Activated CD4-positive, alpha-beta memory T cell treated with anti-CD3 and anti-CD28 coated beads for 36 hours (primary cell): ENCODE measurements at places on chromosomes 12 and 14. TPM values are rescaled to one million over a fixed set of nuclear protein-coding genes. Genes with fewer than 3 reads are reported as not detected.

Gene PLEKHD1
- 0.05 TPM for total RNA-seq

Gene SPIC
- not detected for total RNA-seq

Gene B3GNT4
- total RNA-seq: 3.6 TPM

GRCh38 chr14:54909817-54910558, 7.4 kb upstream of the GCH1 start:
- no peaks in the 10 kb centered on the region for H3K36me3 ChIP-seq
- no peak overlapping the region for H3K4me3 ChIP-seq
- no peak for DNase-seq
- H3K27ac ChIP-seq: no peak overlapping the region
- H3K4me1 ChIP-seq: peaks cover 14% of the 10 kb centered on the region

DNA sequence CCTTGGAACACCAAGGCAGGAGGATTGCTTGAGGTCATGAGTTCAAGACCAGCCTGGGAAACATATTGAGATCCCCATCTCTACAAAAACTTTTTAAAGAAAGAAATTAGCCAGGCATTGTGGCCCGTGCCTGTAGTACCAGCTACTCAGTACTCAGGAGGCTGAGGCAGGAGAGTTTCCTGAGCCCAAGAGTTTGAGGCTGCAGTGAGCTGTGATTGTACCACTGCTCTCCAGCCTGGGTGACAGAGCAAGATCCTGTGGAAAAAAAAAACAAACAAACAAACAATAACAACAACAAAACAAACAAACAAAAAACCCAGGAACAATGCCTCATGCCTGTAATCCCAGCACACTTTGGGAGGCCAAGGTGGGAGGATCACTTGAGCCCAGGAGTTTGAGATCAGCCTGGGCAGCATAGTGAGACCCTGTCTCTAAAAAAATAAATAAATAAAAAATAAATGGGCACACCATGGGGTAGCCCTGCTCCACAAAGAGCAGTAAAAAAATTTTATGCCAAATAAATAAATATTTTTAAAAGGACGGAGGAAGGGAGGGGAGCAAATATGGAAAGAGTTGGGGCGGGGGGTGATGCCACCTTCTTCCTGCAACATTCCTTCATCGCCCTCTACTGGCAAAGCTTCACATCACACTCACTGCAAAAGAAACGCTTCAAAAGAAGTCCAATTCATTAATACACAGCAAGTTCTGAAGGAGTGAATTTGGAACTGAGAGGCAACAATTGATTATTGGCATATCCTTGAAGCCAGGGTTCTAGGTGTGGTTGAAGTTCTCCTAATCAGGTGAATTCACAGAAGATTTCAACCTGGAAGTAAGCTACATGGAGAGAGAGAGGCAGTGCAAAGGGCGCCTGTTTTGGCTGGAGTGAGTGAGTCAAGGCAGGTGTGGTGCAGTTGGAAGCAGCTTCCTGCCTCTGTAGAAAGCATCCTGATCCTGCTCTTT, 8.8 kb upstream of the GNPTAB start:
- peak; percentile 74 for DNase-seq
- peaks cover 10% of the 10 kb centered on the region for H3K4me1 ChIP-seq
- no peak overlapping the region for H3K4me3 ChIP-seq
- no peaks in the 10 kb centered on the region for H3K36me3 ChIP-seq

Gene SERPINA9
- not detected for total RNA-seq

Gene CRIP1
- 397 TPM for total RNA-seq

DNA sequence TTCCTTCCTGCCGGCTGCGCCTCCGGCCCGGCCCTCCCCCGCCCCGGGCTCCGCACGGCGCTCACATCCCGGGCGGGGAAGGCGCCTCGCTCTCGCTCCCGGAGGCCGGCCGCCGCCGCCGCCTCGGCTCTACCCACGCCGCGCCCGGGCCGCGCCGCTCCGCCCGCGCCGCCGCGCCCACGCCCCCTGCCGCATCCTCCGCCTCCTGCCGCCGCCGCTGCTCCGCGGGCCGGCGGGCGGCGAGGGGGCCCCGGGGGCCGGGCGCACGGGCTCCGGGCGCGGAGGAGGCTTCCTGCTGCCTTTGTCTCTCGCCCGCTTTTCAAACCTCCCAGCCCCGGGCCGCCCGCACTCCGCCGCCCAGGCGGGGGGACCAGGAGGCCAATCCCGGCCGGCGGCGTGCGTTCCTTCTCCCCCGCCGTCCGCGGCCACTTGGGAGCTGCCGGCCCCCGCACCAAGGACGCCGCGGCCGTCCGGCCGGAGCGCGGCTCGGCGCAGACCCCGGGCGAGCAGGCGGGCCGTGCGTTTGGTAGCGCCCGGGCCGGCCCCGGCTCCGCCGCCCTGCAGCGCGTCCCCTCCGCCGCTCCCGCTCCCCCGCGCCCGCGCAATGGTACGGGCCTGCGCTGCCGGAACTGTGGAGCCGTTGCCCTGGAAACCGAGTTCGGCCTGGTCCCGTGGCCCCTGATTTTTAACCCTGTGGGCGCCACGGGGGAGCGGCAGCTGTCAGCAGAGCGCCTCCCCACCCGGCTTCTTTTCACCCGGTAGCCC, at the start of gene FBXL14:
Gene FBXL14, minus strand, starts transcription at position 321 of the 765 bp plus-strand sequence. CDS start 515 bp downstream, outside the sequence.
- H3K36me3 ChIP-seq: peaks cover 17% of the 10 kb centered on the region
- H3K4me1 ChIP-seq: peaks cover 31% of the 10 kb centered on the region
- H3K27ac ChIP-seq: peak within 1 kb of the TSS; percentile 91
- peak; percentile 91 for DNase-seq
- peak within 1 kb of the TSS; percentile 94 for H3K4me3 ChIP-seq
- H3K27me3 ChIP-seq: no peaks in the 10 kb centered on the region

GRCh38 chr12:125330645-125331341, 265.6 kb downstream of the AACS start:
- no peaks in the 10 kb centered on the region for H3K4me1 ChIP-seq
- no peak overlapping the region for H3K27ac ChIP-seq
- peaks cover 14% of the 10 kb centered on the region for H3K27me3 ChIP-seq
- no peak overlapping the region for H3K4me3 ChIP-seq

- H3K27ac ChIP-seq: no peak overlapping the region
- no peaks in the 10 kb centered on the region for H3K36me3 ChIP-seq
- DNase-seq: no peak
- H3K4me1 ChIP-seq: no peaks in the 10 kb centered on the region
- no peaks in the 10 kb centered on the region for H3K27me3 ChIP-seq
Observed at GRCh38 chr14:83071888-83072501, 1538.3 kb upstream of the SEL1L start.

- H3K36me3 ChIP-seq: no peaks in the 10 kb centered on the region
- H3K27ac ChIP-seq: no peak overlapping the region
- no peaks in the 10 kb centered on the region for H3K27me3 ChIP-seq
- H3K4me1 ChIP-seq: no peaks in the 10 kb centered on the region
Observed at GRCh38 chr12:20144341-20144740, 224.0 kb upstream of the PDE3A start.

DNA sequence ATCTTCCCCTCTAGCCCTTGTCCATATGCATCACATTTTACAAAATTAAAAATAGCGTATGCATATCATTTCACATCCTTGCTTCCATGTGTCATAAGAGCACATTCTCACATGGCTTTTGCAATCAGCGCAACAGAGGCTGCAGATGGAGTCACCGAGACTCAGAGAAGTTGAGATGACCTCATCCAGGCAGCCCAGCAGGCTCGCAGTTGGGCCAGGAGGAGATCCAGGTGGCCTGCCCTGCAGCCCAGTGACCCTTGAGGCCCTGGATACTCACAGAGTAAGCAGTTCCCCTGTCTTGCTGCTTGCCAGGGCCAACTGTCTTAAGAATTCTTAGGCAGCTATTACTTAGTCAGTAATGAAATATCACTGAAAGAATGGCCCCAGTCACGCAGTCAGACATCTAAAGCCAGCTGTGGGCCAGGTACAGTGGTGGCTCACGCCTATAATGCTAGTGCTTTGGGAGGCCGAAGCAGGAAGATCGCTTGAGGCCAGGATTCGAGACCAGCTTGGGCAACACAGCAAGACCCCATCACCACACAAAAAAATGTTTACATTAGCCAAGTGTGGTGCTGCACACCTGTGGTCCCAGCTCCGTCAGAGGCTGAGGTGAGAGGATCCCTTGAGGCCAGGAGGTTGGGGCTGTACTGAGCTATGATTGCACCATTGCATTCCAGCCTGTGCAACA, 9.1 kb downstream of the CAMKK2 start:
- peaks cover 10% of the 10 kb centered on the region for H3K4me1 ChIP-seq
- no peak overlapping the region for H3K4me3 ChIP-seq
- H3K36me3 ChIP-seq: peaks cover 5% of the 10 kb centered on the region
- no peak for DNase-seq
- H3K27ac ChIP-seq: no peak overlapping the region

GRCh38 chr12:46535907-46536306, 163.3 kb upstream of the SLC38A2 start:
- no peak overlapping the region for H3K27ac ChIP-seq
- no peaks in the 10 kb centered on the region for H3K4me1 ChIP-seq
- H3K27me3 ChIP-seq: no peaks in the 10 kb centered on the region
- DNase-seq: no peak

DNA sequence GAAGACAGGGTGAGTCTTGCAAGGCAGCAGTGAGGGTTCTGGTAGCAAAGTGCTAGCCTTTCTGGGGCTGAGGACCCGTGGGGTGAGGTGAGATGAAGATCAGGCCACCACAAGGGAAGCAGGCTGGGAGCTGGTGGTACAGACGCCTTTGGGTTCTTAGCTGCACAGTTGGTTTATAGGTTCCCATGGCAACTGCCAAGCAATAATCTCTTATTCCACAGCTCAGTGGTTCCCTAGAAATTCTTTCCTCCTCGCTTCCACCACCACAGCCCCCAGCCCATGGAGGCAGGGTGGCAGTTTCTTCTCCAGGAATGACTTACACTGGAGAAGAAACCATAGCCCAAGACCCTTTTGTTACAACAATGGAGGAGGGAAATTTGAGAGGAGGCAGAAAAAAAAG, 82.1 kb downstream of the CMKLR1 start:
- H3K27me3 ChIP-seq: peaks cover 4% of the 10 kb centered on the region
- H3K36me3 ChIP-seq: no peaks in the 10 kb centered on the region
- H3K27ac ChIP-seq: no peak overlapping the region
- DNase-seq: no peak
- H3K4me3 ChIP-seq: no peak overlapping the region

- DNase-seq: no peak
- H3K27me3 ChIP-seq: no peaks in the 10 kb centered on the region
- H3K4me3 ChIP-seq: no peak overlapping the region
- no peaks in the 10 kb centered on the region for H3K36me3 ChIP-seq
Observed at GRCh38 chr12:89319122-89319521, 33.2 kb downstream of the DUSP6 start.

GRCh38 chr12:6891646-6892001, 13.0 kb upstream of the LRRC23 start:
- H3K27me3 ChIP-seq: no peaks in the 10 kb centered on the region
- peak overlapping the region; percentile 82 for H3K4me3 ChIP-seq
- H3K27ac ChIP-seq: peak overlapping the region; percentile 97
- peaks cover 2% of the 10 kb centered on the region for H3K36me3 ChIP-seq
- DNase-seq: peak; percentile 35
- peaks cover 17% of the 10 kb centered on the region for H3K4me1 ChIP-seq

DNA sequence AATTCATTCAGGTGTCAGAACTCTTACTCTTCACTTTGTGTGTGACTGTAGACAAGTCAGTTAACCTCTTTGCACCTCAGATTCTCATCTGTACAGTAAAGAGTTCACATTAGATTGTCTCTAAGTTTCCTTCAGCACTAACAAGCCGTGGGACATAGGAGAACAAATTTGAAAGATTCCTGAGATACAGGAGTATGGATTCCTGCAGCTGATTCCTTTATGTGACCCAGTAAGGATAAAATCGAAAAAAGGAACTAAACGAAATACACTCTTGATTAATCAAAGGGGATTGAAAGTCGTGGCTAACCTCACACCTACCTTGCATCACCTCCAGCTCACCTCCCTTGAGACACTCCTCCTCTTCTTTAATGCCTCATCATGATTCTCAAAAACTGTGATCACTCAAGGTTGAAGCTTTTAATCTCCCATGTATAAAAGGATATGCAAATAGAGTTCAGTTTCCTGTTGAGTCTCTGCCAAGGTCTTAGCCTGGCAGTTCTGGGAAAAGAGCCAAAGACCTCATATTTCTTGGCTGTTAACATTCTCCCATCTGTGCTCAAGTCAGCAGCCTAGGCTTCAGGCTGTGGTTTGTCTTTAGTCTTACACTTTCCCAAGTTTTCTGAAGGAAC, 156.6 kb downstream of the DAD1 start:
- H3K27me3 ChIP-seq: no peaks in the 10 kb centered on the region
- no peak for DNase-seq
- no peak overlapping the region for H3K4me3 ChIP-seq
- no peak overlapping the region for H3K27ac ChIP-seq

Gene LRRIQ1
- not detected for total RNA-seq

GRCh38 chr12:1474041-1474573, 120.3 kb downstream of the FBXL14 start:
- DNase-seq: peak; percentile 47
- H3K4me3 ChIP-seq: no peak overlapping the region
- H3K27ac ChIP-seq: no peak overlapping the region
- H3K36me3 ChIP-seq: no peaks in the 10 kb centered on the region
- H3K27me3 ChIP-seq: no peaks in the 10 kb centered on the region
- peaks cover 2% of the 10 kb centered on the region for H3K4me1 ChIP-seq

Gene POTEG
- not detected for total RNA-seq
